ENCODE measurements at places on chromosomes 13 and 19.

- no peak for DNase-seq
Measured at GRCh38 chr19:48648134-48648533, 2.1 kb upstream of the CA11 start.

DNA sequence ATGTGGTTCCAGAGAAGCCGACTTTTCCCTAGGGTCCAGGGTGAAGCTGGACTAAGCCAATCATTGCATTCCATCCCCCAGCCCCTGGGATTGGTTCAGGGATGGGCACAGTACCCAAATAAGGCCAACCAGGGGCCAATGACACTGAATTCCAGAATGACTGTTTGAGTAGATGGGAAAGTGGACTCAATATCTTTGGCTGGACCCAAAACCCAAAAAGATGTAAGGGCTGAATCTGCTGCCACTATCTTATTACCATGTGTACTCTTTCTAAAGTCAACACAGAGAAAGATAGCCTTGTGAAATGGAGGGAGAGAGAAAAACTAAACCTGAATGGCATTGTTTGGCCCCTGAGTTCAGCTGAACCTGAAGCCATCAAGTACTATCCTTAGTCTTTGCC is 39.2 kb upstream of the TNFSF11 start:
- DNase-seq, result no peak

GRCh38 chr19:18541992-18542940 is 1.1 kb downstream of the FKBP8 start:
- no peak for DNase-seq

- DNase-seq, result no peak
Measured at GRCh38 chr19:3604227-3604986, 2.3 kb downstream of the TBXA2R start.

DNA sequence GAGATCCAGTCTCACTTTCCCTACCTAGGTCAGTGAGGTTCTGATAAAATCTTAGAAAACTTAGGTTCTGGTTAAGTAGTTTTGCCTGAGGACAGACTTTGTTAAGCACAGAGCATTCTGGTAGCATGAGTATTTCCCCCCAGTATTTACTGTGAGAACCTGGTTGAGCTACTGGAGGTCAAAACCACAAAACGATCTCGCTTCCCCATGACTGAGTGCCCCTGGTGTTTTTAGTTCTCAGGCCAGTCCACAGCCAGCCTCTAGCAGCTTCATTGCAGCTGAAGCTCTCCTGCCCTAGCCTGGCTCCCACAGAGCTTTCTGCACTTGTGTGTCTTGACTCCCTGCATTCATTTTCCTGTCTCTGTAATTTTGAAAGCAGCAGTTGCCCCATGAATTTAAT is 1138.2 kb downstream of the UQCRFS1 start:
- no peak for DNase-seq

DNA sequence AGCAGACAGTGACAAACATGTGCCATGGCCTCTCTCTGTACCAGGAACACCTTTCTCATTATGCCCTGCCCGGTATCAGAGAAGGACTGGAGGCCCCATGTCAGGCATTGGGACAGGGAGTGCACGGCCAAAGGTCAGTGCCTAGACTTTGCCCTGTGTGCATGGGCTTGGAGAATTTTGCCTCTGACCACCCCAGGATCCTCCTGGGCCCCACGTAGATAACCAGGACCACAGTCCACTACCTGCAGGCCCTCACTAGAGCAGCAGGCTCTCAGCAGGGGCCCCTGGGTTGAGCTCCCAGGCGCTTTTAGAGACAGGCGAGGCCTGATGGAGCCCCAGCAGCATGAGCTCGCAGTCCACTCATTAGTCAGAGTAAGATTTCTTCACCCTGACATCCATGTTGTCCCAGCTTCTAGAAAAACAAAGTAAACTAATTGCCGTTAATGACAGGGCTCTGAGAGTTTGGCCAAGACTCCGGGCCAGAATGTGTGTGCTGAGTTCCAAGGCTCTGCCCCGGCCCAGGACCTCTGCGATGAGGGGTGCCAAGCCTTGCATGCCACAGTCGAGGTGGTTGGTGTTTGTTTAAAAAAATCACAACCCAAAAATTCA is 42.7 kb downstream of the CAPN12 start:
- no peak for DNase-seq

GRCh38 chr13:51324714-51325420 is 14.6 kb upstream of the SERPINE3 start:
- DNase-seq, result no peak

DNA sequence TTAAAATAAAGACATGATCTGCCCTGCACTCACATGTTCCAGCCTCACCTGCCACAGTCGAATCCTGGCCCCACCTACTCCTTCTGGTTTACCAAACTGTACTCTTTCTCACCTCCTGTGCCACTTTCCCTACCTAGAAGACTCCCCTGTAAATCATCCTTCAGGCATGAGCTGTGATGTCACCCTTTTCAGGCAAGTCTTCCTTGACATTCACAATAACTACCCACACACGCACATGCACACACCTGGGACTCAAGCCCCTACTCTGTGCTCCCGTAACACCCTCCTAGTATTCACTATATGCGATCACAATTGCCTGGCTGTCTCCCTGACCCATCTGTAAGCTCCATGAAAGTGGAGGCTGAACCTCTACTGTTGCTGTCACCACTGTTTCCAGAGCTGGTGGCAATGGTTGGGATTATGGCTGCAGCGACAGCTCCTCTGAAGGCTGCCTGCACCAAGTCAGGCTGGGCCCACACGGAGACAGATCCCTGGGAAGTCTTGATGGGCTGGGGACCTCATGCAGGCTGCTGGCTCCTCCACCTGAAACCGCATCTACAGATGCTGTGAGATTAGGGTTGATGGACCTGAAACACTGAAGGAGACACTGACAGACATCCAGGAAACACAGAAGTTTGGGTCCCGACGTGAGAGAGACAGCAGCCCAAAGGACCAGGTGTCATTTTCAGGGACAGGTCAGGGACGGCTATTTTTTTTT is 611.1 kb downstream of the UQCRFS1 start:
- DNase-seq, result no peak

GRCh38 chr19:20038358-20039202 is 725 bp downstream of the ZNF682 start:
- DNase-seq, result no peak

Data from retinal pigment epithelial cell (primary cell).